Heart right ventricle (tissue), 16 donors: ENCODE measurements at places on chromosomes 3 and 15. TPM values are rescaled to one million over a fixed set of nuclear protein-coding genes. Genes with fewer than 3 reads are reported as not detected.

DNA sequence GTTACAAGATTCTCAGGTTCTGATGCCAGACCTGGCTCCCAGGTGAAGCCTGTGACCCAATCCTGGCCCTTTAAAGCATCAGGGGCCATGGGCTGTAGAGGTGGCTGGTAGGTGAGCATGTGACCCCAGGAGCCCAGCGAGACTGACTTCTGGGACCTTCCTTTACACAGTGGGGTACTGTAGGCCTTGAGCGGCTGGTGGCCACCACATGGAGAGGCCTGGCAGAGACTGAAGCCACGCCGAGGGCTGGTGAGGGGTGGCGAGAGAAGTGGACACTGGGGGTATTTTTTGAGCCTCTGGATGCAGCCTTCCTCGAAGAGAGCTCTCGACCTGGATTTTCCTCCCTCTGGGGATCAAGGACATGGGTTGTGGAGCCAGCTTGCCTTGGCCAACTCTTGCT is 71.2 kb upstream of the ITGA11 start:
- H3K4me3 ChIP-seq, result no peak overlapping the region
- DNase-seq, result no peak
- no peaks in the 10 kb centered on the region for H3K4me1 ChIP-seq
- no peaks in the 10 kb centered on the region for H3K27me3 ChIP-seq
- no peaks in the 10 kb centered on the region for H3K36me3 ChIP-seq

DNA sequence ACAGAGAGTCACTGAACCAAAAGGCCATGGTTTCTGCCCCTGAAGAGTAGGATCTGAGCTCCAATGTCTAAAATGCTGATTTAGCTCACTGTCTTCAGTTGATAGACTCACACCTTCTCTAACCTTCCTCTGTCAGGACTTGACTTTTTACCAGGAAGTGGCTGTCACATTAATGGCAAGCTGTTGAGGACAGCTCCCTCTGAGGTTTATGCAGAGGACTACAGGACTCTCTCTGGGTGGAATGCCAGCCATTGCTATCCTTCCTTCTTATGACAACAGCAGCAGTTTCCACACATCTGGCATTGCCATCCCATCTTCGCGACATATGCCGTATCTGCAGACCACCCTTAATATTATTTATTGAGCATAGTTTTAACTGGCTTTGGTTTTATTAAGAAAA is 103.8 kb upstream of the PRICKLE2 start:
- H3K27me3 ChIP-seq, result no peaks in the 10 kb centered on the region
- H3K27ac ChIP-seq, result no peak overlapping the region
- DNase-seq, result no peak
- no peak overlapping the region for H3K4me3 ChIP-seq

DNA sequence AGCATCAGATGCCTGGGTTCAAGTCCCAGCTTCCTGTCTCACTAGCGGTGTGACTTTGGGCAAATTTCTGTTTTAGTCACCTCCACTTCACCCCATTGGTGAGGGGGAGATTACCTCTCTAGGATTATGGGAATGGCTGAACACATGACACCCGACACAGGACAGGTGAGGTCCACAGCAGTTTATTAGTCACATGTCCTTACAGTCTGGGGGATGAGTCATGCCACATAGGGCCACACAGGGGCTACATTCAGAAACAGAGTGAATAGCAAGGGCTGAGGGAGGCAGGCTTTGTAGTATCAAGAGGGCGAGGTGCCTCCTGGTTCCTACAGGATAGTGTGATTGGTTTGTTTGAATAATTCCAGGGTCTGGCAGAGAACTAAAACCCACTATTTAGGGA is 15.2 kb upstream of the ITGA11 start:
- H3K36me3 ChIP-seq, result no peaks in the 10 kb centered on the region
- no peak for DNase-seq
- peaks cover 10% of the 10 kb centered on the region for H3K4me1 ChIP-seq
- H3K4me3 ChIP-seq, result no peak overlapping the region

GRCh38 chr3:110291886-110292501 is 779.6 kb upstream of the NECTIN3 start:
- H3K27me3 ChIP-seq, result no peaks in the 10 kb centered on the region
- H3K36me3 ChIP-seq, result no peaks in the 10 kb centered on the region
- DNase-seq, result no peak

- no peak for DNase-seq
- H3K4me1 ChIP-seq, result peaks cover 19% of the 10 kb centered on the region
- no peak overlapping the region for H3K27ac ChIP-seq
Observed at GRCh38 chr15:92638291-92638708, 17.3 kb downstream of the FAM174B start.

GRCh38 chr3:58631742-58632141 is 34.8 kb downstream of the FAM3D start:
- H3K4me1 ChIP-seq, result peaks cover 5% of the 10 kb centered on the region
- DNase-seq, result no peak

DNA sequence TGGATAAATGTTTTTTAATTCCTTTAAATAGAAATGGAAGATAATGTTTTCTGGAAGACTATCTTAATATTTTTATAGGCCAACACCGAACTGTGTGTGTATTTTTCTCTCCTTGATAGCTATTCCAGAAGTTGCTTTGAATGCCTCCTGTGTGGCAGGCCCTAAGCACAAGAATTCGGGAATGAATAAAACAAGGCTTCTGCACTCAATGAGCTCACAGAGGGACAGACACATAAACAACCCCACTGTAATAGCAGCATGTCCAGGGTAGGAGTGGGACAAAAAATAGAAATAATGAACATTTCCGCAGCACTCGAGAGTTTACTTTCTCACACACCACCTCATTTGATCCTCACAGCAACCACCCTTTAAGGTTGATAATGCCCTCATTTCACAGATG is 18.0 kb downstream of the SRGAP3 start:
- H3K4me3 ChIP-seq, result no peak overlapping the region
- H3K4me1 ChIP-seq, result no peaks in the 10 kb centered on the region
- H3K36me3 ChIP-seq, result no peaks in the 10 kb centered on the region
- H3K27ac ChIP-seq, result no peak overlapping the region

- H3K27ac ChIP-seq, result no peak overlapping the region
- no peaks in the 10 kb centered on the region for H3K36me3 ChIP-seq
- peaks cover 25% of the 10 kb centered on the region for H3K27me3 ChIP-seq
- no peak for DNase-seq
- peaks cover 17% of the 10 kb centered on the region for H3K4me1 ChIP-seq
Observed at GRCh38 chr3:138433892-138434275, 532 bp upstream of the ESYT3 start.

DNA sequence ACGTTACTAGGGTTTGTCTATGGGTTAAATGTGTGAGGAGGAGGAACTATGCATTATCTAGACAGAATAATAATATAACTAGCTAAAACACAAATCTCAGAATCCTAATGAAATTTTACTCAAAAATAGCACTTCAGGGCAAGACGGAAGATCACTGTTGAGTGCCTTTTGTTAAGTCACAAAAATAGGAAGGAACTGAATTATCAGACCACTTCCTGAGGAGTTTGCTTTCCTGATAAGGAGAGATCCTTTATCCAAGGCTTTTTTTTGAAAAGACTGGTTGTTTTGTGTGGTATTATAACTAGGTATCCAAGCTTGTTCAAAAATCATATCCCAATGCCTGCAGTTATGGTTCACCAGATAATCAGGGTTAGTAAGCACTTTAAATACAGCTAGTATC is 34.6 kb downstream of the NR2E3 start:
- no peaks in the 10 kb centered on the region for H3K27me3 ChIP-seq
- H3K27ac ChIP-seq, result no peak overlapping the region
- no peak for DNase-seq
- no peak overlapping the region for H3K4me3 ChIP-seq
- no peaks in the 10 kb centered on the region for H3K4me1 ChIP-seq

GRCh38 chr3:169246158-169246557 is 417.4 kb downstream of the MECOM start:
- H3K4me1 ChIP-seq, result peaks cover 19% of the 10 kb centered on the region
- H3K36me3 ChIP-seq, result no peaks in the 10 kb centered on the region
- H3K27me3 ChIP-seq, result no peaks in the 10 kb centered on the region
- H3K27ac ChIP-seq, result no peak overlapping the region
- no peak for DNase-seq

DNA sequence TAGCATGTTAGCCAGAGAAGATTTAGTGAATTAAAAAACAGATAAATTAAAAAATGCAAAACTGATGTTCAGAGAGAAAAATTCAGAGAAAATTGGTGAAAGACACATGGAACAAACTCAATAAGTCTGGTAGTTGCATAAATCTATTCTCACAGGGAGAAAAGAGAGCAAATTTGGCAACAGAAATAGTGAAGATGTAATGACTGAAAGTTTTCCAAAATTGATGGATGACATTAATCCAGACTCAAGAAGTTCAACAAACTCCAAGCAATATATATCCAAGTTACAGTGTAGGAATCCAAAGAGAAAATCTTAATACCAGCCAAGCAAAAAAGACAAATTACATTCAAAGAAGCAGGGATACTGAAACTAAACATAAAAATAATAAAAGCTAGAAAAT is 302.7 kb upstream of the ARPP21 start:
- DNase-seq, result no peak
- H3K4me1 ChIP-seq, result no peaks in the 10 kb centered on the region
- no peaks in the 10 kb centered on the region for H3K27me3 ChIP-seq
- H3K36me3 ChIP-seq, result no peaks in the 10 kb centered on the region
- H3K27ac ChIP-seq, result no peak overlapping the region
- H3K4me3 ChIP-seq, result no peak overlapping the region

DNA sequence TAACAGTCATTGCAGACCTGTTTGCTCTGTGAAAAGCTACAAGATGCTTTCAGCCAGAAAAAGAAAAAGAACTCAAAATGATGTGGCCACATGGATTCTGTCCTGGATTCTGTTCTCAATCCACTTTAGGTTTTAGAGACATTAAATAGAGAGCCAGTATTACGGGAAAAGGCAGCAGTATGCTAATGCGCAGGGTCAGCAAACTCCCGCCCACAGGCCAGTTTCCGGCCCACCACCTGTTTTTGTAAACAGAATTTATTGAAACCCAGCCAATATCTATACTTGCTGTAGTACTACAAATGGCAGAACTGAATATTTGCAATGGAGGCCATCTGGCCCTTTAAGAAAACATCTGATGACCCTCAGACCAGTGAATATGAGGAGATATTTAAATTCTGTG is 416.1 kb downstream of the ERC2 start:
- H3K4me3 ChIP-seq, result no peak overlapping the region
- H3K27ac ChIP-seq, result no peak overlapping the region
- no peaks in the 10 kb centered on the region for H3K4me1 ChIP-seq
- no peak for DNase-seq
- H3K27me3 ChIP-seq, result peaks cover 3% of the 10 kb centered on the region

GRCh38 chr3:69085168-69085832 is 563 bp downstream of the ARL6IP5 start:
- DNase-seq, result no peak
- peaks cover 85% of the 10 kb centered on the region for H3K4me1 ChIP-seq
- H3K27me3 ChIP-seq, result no peaks in the 10 kb centered on the region
- H3K27ac ChIP-seq, result peak overlapping the region; percentile 96

- H3K36me3 ChIP-seq, result no peaks in the 10 kb centered on the region
- no peak overlapping the region for H3K27ac ChIP-seq
- H3K4me3 ChIP-seq, result no peak overlapping the region
- no peak for DNase-seq
- no peaks in the 10 kb centered on the region for H3K27me3 ChIP-seq
Observed at GRCh38 chr3:172461530-172462138, 13.4 kb upstream of the GHSR start.

DNA sequence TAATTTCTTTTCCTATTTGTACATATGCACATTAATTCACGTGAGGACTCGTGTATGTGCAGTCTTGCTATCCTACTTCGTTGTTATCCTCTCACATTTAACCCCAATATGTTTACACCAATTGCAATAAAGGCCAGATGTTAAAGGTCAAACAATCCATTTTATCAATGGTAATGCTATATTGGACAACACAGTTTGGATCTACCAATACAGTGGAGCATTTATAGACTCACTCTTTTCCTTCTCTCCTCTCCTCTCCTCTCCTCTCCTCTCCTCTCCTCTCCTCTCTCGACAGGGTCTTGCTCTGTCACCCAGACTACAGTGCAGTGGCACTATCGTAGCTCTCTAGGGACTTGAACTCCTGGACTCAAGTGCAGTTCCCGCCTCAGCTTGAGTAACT is 324.0 kb downstream of the PTPRG start:
- H3K27me3 ChIP-seq, result no peaks in the 10 kb centered on the region
- no peak for DNase-seq
- no peaks in the 10 kb centered on the region for H3K36me3 ChIP-seq
- no peak overlapping the region for H3K4me3 ChIP-seq

- H3K4me1 ChIP-seq, result peaks cover 17% of the 10 kb centered on the region
- peak within 1 kb of the TSS; percentile 77 for H3K27ac ChIP-seq
- peaks cover 34% of the 10 kb centered on the region for H3K36me3 ChIP-seq
Observed at GRCh38 chr3:49673715-49674496, at the start of gene APEH. Gene APEH, plus strand, starts transcription at chr3:49674351. Its CDS starts 51 bp downstream, at chr3:49674402.

DNA sequence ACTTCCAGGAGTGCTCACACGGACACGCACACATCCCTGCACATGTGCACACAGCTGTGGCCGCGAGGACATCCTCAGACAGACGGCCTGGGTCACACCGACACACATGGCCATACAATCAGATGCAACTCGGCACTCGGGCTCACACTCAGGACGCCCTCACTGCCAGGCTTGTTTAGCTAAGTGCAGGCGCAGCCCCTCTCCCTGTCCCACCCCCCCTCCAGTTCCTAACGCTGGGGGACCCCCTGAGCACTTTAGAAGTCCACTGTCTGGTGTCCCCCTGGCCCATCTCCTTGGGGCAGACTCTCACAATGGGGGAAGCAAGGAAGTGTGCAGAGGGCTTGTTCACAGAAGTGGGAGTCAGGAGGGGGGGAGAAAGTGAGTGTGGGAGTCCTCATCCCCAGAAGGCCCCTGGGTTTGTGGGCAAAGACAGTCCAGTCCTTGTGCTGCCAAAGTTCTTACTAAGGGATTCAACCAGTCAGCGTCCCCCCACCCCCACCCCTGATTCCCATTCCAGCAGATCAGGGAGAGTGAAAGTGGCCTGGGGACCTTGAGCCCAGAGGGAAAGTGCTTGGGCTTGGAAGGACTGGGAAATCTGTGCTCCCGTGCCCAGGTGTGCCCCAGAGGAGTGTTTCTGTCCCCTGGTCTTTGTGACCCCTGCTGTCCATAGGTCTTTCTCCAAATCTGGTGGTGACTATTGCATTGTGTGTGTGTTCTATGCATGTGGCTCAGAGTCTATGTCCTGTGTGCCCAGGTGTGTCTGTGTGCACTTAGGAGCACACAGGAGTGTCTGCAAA is 767 bp upstream of the GATA2 start:
- no peak overlapping the region for H3K27ac ChIP-seq
- peaks cover 29% of the 10 kb centered on the region for H3K4me1 ChIP-seq
- no peak overlapping the region for H3K4me3 ChIP-seq

GNB4 gene
- total RNA-seq, result 26.8 TPM

PIF1 gene
- 0.82 TPM for total RNA-seq

FAM81A gene
- total RNA-seq, result 2.5 TPM

RARB gene
- 8.6 TPM for total RNA-seq

LRRC15 gene
- 0.10 TPM for total RNA-seq

RGMA gene
- 23.1 TPM for total RNA-seq

ACSBG1 gene
- total RNA-seq, result not detected
